ENCODE measurements at places on chromosomes 7 and 10.

DNA sequence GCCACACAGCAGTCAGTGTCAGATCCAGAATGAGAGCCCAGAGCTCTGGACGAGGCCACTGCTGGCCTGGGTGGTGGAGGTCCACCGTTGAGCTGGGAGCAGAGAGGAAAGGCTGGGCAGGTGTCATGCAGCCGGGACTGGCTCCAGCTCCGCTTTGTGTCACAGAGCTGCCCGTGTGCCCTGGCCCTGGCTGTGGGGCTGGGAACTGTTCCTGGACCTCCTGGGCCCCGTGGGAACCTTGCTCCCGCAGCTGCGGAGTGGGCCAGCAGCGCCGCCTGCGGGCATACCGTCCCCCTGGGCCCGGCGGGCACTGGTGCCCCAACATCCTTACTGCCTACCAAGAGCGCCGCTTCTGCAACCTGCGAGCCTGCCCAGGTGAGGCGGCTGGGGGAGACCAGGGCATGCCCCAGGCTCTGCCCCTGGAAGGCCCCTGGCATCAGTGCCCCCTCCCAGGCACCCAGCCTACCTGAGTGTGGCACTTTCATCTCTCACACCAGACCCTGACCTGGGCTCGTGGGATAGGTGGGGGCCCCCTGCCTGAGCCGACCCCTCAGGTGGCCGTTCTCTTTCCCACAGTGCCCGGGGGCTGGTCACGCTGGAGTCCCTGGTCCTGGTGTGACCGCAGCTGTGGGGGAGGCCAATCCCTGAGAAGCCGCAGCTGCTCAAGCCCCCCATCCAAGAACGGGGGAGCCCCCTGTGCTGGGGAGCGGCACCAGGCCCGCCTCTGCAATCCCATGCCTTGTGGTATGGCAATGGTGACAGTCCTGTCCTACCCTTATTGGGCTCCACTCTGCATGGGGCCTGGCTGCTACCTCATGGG, 18.8 kb upstream of the ZNF862 start:
- DNase-seq = no peak

DNA sequence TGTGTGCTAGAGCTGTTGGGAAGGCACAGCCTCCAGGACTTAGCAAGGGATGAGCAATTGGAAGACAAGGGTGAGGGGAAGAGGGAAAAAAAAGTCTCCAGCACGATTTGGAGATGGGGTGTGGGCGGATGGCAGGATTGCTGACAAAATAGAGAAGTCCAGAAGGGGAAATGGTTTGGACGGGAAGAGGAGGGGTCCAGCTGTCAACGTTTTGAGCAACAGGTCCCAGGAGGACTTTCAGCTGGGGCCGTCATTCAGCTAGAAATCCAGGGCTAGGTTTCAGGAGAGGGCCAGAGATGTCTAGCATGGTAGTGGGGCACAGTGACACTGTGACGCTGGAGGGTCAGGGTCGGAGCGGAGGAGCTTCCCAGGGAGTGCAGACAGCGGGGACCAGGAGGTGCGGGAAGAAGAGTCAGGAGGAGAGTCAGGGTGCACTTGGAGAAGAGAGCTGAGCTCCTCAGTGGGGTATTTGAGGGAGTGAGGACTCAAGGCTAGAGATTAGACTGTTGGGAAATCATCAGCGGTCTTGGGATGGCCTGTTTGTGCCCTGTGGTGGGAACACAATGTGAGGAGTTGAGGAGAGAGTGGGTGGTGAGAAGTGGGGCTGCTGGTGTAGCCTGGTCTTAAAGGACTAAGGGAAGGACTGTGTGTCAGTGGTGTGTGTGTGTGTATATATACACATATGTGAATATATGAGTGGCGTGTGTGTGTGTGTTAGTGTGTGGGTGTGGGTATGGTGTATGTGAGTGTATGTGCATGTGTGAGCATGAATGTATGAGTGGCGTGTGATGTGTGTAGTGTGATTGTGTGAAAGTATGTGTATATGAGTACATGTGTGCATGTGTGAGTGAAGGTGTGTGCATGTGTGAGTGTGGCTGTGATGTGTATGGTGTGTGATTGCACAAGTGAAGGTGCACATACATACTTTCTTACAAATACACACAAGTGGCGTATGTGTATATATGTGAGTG, 3.8 kb downstream of the ZYX start:
- DNase-seq = no peak

- DNase-seq = no peak
Measured at GRCh38 chr10:6491841-6492609, 88.1 kb downstream of the PRKCQ start.

DNA sequence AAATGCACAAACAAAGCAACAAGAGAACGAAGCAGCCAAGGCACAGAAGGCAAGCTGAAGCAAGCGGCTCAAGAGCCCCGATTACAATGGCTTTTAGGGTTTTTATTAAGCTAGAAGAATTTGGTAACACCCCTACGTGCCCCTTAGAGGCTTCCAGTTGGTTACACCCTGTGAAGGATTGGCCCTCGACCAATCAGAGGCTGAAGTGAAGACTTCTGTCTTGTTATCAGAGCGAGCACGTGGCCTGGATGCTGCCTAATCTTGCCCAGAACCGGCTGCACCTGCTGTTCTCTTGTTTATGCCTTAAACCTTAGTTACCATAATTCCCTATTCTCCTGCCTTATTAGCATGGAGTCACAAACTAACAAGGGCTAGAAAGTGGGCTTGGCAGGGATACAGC, 21.4 kb downstream of the KCNK18 start:
- no peak for DNase-seq

GRCh38 chr7:70579397-70580097, 552.4 kb upstream of the GALNT17 start:
- peak; percentile 11 for DNase-seq

- DNase-seq = no peak
Measured at GRCh38 chr10:79943871-79944270, 5.0 kb downstream of the SFTPD start.

DNA sequence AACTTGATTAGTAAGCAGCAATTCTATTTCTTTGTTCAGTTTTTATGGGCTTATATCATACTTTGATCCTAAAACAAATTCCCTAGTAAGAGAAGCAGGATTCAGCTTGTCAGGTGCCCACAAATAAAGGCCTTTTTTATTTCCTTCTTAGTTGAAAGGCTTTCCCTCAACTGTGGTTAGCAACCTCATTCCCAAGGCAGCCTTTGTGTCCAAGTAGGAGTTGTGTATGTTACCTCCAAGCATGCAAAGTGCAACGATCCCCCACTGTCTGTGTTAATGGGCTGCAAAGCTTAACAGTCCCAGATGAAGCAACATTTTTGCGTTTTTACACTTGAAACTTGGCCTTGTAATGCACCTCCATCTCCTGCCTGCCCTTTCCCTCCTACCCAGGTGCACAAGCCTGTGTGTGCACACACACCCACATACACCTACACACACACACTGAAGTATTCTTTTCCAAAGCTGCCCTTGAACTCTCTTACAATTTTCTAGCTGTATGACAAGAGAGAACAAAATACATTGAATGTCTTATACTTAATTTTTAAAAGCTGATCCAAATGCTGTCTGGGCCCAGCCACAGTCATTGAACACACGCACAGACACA, 278.2 kb downstream of the SNX13 start:
- peak; percentile 54 for DNase-seq

DNA sequence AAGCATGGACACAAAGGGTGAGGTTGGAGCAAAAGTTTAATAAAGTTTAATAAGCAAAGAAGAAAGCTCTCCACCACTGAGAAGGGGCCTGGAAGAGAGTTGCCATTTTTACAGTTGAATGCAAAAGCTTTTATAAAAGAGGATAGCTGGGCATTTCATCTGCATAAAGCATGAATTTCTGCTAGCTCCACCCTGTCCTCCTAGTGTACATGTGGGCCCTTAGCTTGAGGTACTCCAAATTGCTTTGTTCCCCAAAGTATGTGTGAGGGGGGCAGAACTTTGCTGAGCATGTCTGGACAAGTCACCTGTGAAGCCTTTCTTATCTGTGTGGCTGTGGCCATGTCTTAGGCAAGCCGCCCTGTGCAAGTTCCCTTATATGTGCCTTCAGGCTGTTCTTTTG, 22.6 kb upstream of the CROT start:
- DNase-seq = no peak

GRCh38 chr7:80087051-80087770, 47.4 kb upstream of the GNAI1 start:
- peak; percentile 74 for DNase-seq

- DNase-seq = no peak
Measured at GRCh38 chr7:11792166-11792565, 39.8 kb downstream of the THSD7A start.

GRCh38 chr7:106421181-106421762, 136.5 kb upstream of the NAMPT start:
- peak; percentile 61 for DNase-seq

DNA sequence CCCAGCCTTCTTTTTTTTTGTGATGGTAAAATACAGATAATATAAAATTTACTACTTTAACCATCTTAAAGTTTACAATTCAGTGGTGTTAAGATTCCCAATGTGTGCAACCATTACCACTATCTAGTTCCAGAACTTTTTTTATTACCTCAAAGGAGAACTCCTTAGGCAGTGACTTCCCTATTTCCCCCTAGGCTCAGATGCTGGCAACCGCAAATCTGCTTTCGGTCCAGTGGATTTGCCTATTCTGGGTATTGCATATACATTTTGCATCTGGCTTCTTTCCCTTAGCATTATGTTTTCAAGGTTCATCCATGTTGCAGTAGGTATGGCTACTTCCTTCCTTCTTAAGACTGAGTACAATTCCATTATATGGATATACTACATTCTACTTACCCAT, 56.5 kb downstream of the AFAP1L2 start:
- DNase-seq = no peak

DNA sequence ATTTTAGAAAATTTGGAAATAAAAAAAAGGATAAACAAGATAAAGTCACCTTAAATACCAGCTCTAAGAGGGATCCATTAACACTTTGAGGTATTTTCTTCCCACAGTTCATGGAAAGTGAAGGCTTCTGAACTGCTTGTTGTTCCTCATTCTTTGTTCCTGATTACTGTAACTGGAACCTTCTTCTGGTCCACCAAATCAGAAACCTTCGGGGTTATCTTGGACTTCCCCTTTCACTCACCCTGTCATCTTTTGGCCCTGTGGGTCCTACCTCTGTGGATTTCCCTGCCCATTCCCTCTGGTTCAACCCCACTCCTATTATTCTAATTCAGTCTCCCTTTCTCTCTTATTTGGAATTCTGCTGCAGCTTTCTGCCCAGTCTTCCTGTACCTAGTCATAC, 116.5 kb upstream of the PRPS1L1 start:
- DNase-seq = no peak

GRCh38 chr7:139439375-139439774, 44.1 kb downstream of the KLRG2 start:
- no peak for DNase-seq

- DNase-seq = no peak
Measured at GRCh38 chr10:70140297-70140696, 6.2 kb downstream of the TYSND1 start.

GRCh38 chr7:50266635-50267386, 37.7 kb upstream of the IKZF1 start:
- peak; percentile 30 for DNase-seq

DNA sequence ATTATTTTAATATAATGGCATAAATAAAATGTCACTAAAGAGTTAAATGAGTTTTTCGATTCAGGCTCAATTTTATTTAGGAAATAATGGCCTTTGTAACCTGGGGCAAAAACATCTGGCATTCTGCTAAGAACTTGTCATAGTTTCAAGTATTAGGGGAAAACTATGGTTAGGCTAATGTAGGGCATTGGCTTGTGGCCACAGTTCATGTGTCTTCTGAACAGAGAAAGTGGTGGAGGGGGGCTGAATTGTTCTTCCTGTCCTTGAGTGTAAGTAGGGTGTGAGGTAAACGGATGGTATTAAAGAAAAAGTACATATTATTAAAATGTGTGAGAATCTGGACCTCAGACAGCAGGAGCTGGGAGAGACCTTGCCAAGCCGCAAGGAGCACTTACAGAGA, 69.1 kb upstream of the KLF14 start:
- no peak for DNase-seq

- DNase-seq = no peak
Measured at GRCh38 chr7:121931149-121931902, 58.4 kb downstream of the PTPRZ1 start.

- DNase-seq = no peak
Measured at GRCh38 chr7:140678816-140679130, 6.0 kb downstream of the ADCK2 start.

DNA sequence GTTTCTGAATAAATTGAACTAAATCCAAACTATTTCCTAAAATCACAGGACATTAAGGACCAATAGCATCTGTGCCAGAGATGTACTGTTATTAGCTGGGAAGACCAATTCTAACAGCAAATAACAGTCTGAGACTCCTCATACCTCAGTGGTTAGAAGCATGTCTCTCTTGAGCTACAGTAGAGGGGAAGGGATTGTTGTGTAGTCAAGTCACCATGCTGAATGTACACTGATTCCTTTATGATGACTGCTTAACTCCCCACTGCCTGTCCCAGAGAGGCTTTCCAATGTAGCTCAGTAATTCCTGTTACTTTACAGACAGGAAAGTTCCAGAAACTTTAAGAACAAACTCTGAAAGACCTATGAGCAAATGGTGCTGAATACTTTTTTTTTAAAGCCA, 13.9 kb downstream of the MEST start:
- DNase-seq = no peak

DNA sequence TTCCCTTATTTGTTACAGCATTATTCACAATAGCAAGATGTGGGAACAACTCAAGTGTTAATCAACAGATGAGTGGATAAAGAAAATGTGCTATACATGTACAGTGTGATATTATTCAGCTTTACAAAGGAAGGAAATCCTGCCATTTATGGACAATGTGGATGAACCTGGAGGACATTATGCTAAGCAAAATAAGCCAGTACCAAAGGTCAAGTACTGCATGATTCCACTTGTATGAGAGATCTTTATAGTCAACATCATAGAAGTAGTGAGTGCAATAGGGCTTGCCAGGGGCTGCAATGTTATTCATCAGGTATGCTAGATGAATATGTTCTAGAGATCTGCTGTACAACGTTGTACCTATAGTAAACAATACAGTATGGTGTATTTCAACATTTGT, 138.5 kb upstream of the AGR3 start:
- DNase-seq = no peak

GRCh38 chr7:34198231-34198641, 292.9 kb downstream of the BMPER start:
- DNase-seq = no peak

DNA sequence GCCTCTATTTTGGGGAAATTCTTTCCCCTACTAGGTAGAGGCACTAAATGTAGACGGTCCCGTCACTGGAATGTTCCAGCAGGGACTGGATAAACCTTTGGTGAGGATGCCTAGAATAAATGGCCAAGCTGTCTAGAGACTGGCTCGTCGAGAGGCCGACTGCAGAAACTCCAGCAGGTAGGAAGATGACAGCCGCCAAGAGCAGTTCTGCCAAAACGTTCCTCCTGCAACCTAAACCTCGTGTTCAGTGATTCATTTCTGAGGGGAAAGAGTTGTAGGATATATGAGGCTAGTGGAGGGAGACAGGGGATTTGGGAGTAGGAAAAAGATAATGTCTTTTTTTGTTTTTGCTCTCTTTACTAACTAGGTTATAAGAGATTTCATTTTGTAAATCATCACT, 184.7 kb upstream of the GDF10 start:
- no peak for DNase-seq

GRCh38 chr7:28410628-28411531, 1.4 kb upstream of the CREB5 start:
- DNase-seq = peak; percentile 63
